Activated naive CD4-positive, alpha-beta T cell treated with anti-CD3 and anti-CD28 coated beads for 36 hours (primary cell): ENCODE measurements at places on chromosomes 5 and 9. TPM values are rescaled to one million over a fixed set of nuclear protein-coding genes. Genes with fewer than 3 reads are reported as not detected.

Gene CD180
- not detected for total RNA-seq

Gene SARDH
- 7.7 TPM for total RNA-seq

DNA sequence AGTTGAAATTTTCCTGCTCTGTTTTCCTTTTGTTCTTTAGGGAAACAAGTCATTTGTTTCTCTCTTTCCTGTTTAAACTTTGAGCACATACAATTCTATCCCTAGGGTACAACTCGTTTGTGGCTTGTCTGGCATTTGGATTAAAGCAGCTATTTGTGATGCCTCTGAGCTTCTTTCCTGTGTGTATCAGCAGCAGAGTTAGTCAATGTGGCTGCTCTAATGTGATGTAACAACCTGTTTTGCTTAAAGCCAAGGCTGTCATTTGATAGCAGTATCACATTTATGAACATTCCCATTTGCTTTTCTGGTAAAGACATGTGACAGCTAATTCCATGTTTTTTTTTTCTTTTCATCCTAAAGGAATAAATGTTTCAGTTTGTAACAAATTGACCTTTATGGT is 314.3 kb upstream of the CHD1 start:
- no peak for DNase-seq

GRCh38 chr5:172533058-172533398 is 78.7 kb upstream of the SH3PXD2B start:
- DNase-seq: no peak

DNA sequence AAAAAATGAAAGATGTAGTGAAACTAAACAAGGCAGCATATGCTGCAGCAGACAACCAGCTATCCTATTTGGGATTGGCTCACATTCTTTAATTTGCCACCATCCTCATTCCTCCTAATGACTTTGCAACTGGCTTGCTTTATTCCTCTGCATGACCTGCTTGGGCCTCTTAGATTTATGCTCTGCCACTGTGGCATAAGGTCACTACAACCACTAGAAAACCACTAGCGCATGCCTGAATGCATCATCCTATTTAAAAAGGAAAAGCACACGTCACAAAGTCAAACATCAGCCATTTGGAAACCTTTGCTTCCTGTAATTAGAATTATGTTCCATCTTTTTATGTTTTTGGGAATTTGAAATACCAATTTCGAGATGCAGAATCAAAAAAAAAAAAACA is 40.8 kb upstream of the CCDC152 start:
- DNase-seq: no peak

- no peak for DNase-seq
These were observed 27.9 kb downstream of the ANXA1 start for GRCh38 chr9:73179589-73179988.

DNA sequence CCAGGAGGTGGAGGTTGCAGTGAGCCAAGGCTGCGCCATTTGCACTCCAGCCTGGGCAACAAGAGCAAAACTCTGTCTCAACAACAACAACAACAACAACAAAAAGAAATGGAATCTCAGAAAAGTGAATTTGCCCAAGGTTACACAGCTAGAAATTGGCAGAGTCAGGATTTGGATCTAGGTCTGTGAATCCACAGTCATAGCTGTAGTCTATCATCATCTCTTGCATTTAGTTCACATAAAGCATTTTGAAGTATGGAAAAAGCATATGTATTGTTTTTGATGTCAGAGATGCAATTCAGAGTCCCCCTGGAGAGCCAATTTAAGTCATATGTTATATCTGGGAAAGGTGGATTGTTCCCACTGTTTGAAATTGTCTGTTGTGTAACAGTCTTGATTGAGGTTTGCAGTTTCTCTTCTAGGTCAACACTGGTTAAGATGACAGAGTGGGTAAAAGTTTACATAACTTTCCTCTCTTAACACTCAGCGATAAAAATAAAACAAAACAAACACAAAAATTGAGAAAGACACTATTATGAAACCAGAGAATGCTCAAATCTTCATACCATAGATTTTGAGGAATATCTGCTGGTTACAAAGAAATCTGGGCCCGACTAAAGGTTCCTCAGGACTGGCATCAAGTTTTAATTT is 21.5 kb upstream of the GPR21 start:
- DNase-seq: no peak

DNA sequence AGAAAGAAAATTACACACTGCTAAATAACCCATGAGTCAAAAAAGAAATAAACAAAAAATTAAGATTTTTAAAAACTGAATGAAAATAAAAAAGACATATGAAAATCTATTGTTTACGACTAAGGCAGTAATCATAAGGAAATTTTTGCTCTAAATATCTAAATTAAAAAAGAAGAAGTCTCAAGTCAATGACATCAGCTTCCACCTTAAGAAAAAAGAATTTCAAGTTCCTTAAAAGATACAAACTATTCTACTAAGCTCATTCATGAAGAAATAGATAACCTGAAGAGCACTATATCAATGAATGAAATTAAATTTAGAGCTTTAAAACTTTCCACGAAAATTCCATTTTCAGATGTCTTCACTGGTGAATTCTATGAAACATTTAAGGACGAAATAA is 15.7 kb upstream of the STARD4 start:
- no peak for DNase-seq

DNA sequence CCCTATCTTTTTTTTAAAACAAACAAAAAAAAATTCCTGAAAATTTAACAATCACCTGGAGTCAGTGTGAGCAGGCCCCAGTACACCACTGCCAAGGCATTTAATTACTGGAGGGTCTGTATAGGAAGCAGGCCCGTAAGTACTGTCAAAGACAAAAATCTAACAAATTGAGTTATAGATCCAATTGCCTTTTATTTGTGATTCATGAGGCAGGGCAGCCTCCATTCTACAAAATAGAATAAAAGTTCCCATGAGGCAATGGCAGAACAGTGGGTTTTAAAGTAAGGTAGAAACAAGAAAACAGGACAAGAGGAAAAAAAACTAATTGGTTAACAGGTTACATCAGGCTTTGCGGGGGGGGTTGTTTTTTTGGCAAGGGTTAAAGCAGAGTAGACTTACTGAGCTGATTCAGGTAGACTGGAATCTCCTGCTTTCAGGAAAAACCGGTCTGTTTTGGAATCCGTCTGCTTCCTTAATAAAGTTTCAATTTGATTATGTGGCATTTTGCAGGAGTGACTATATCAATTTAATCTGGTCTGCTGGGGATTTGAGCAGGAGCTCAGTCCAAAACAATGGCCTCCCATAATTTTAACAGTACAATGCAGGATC is 48.9 kb downstream of the AUH start:
- no peak for DNase-seq

DNA sequence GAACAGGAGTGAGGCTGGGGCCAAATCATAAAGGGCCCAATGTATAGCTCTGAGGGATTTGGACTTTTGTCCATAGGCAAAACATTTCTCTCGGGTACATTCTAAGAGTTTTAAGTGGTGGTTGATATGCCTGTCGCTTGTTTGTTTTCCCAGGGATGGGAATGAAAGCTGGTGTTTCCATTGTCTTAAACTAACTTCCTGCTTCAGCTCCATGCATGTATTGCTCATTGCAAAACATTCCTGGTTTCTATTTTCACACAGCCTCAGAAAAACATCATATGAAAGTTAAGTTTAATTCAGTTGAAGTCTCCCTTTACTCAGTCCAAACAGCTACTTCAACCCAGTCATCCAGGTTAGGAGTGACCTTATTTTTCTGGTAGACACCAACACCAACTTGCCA is 235.0 kb downstream of the ACTL7B start:
- DNase-seq: no peak

GRCh38 chr9:126483468-126484073 is 130.2 kb upstream of the LMX1B start:
- DNase-seq: peak; percentile 17

GRCh38 chr5:1761453-1761755 is 38.2 kb downstream of the MRPL36 start:
- DNase-seq: no peak

DNA sequence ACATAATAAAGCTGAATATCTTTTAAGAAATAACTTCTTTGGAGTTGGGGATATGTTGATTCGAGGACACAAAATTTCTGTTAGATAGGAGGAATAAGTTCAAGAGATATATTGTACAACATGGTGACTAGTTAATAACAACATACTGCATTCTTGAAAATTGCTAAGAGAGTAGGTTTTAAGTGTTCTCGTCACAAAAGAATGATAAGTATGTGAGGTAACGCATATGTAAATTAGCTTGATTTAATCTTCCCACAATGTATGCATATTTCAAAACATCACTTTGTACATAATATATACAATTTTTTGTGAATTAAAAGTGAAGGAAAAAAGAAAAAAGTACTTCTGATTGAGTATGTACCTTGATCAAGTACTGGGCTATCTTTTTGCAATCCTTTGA is 428.0 kb upstream of the TRPC7 start:
- DNase-seq: no peak

- DNase-seq: no peak
These were observed 7.0 kb upstream of the SIL1 start for GRCh38 chr5:139205124-139205523.

GRCh38 chr9:13364271-13365000 is 84.9 kb upstream of the MPDZ start:
- DNase-seq: no peak
